Urinary bladder (tissue), 4 donors: ENCODE measurements at places on chromosomes 16 and 17. TPM values are rescaled to one million over a fixed set of nuclear protein-coding genes. Genes with fewer than 3 reads are reported as not detected.

Gene MGAT5B
- total RNA-seq: 0.63 TPM

Gene NOD2
- total RNA-seq: 1.5 TPM

Gene TMEM94
- total RNA-seq: 24.9 TPM

Gene CCL13
- total RNA-seq: 1.6 TPM

Gene FXR2
- total RNA-seq: 26.2 TPM

Gene NDEL1
- 57.4 TPM for total RNA-seq

Gene MFSD6L
- total RNA-seq: 0.79 TPM

Gene ERN1
- total RNA-seq: 10.0 TPM

Gene HS3ST6
- total RNA-seq: 1.8 TPM

Gene NUPR1
- total RNA-seq: 4.1 TPM

Gene GIT1
- 14.2 TPM for total RNA-seq

Gene XAF1
- 90.9 TPM for total RNA-seq

Gene SLC5A10
- not detected for total RNA-seq

Gene C17orf67
- 2.2 TPM for total RNA-seq

Gene RDM1
- total RNA-seq: 1.2 TPM

Gene PRR35
- total RNA-seq: not detected

Gene ZPBP2
- total RNA-seq: not detected

Gene ATP2A1
- total RNA-seq: 2.9 TPM

Gene TRPV3
- total RNA-seq: 5.1 TPM

Gene CFAP97D1
- not detected for total RNA-seq

Gene ADAD2
- total RNA-seq: 0.21 TPM

Gene ABCA3
- 5.5 TPM for total RNA-seq

Gene TMEM97
- total RNA-seq: 62.7 TPM

Gene KRTAP1-1
- not detected for total RNA-seq

Gene USP6
- 0.85 TPM for total RNA-seq

Gene SKA2
- total RNA-seq: 76.9 TPM

Gene COX11
- total RNA-seq: 62.1 TPM

Gene CSNK2A2
- 35.8 TPM for total RNA-seq

Gene GDE1
- total RNA-seq: 54.8 TPM

Gene AKAP10
- total RNA-seq: 51.9 TPM

Gene PLXDC1
- 12.7 TPM for total RNA-seq

Gene STAC2
- 0.32 TPM for total RNA-seq

Gene ITGB4
- 22.4 TPM for total RNA-seq

Gene KRTAP16-1
- total RNA-seq: not detected

Gene CSH2
- not detected for total RNA-seq

Gene TNFSF12
- total RNA-seq: 8.5 TPM

Gene CTF1
- total RNA-seq: 2.1 TPM

Gene PRAC2
- total RNA-seq: 2.1 TPM

Gene RPRML
- total RNA-seq: not detected

Gene ANKFN1
- total RNA-seq: 8.0 TPM

Gene NUDT21
- total RNA-seq: 144 TPM

Gene KRTAP3-1
- total RNA-seq: not detected

Gene TBC1D28
- total RNA-seq: not detected

Gene RGS11
- 2.4 TPM for total RNA-seq

Gene RHBDF2
- 4.2 TPM for total RNA-seq

Gene ACE
- total RNA-seq: 8.0 TPM

Gene MT1H
- total RNA-seq: not detected

Gene MRPL28
- total RNA-seq: 20.3 TPM

Gene SLC16A13
- total RNA-seq: 0.37 TPM

Gene ITGAX
- total RNA-seq: 2.2 TPM

Gene GP2
- total RNA-seq: 0.79 TPM

Gene ELOB
- total RNA-seq: 62.9 TPM

Gene CCL3
- total RNA-seq: 3.6 TPM

Gene RCVRN
- 0.90 TPM for total RNA-seq

Gene DNAH9
- 0.79 TPM for total RNA-seq

Gene MEIOB
- total RNA-seq: not detected

Gene VAT1L
- total RNA-seq: 33.2 TPM

Gene UMOD
- total RNA-seq: not detected
